ENCODE measurements at places on chromosomes 2 and 18.

- no peak for DNase-seq
Measured at GRCh38 chr2:235139956-235140800, 188.4 kb downstream of the SH3BP4 start.

- DNase-seq: no peak
Measured at GRCh38 chr2:54964271-54964670, 86.0 kb downstream of the RTN4 start.

DNA sequence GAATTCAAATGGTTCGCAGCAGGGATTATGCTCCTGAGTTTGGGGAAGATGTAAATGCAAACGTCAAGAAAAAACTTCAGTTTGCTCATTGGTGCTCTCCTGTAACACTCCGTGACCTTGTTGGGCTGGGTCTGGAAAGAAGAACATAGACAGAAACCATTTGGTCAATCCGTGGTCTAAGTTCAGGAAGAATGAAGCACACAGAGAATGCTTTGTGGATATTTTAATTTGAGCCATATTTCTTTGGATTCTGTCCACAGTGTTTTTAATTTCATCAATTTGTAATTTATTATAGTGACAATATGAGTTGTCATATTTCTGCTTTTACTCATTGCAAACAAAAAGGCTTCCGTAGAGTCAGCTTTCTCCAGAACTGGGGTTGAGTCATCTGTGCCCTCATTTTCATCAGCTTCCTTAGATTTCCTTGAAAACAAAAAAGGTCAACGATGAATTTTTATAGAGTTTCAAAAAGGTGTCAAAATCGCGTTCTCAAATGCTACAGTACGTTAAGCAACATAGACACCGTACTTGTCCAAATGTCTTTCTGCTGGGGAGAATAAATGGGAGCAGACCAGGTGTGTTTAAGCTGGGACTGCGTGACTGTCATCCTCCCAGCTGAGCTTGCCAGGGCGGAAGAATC, 606.4 kb downstream of the RNF144A start:
- no peak for DNase-seq

DNA sequence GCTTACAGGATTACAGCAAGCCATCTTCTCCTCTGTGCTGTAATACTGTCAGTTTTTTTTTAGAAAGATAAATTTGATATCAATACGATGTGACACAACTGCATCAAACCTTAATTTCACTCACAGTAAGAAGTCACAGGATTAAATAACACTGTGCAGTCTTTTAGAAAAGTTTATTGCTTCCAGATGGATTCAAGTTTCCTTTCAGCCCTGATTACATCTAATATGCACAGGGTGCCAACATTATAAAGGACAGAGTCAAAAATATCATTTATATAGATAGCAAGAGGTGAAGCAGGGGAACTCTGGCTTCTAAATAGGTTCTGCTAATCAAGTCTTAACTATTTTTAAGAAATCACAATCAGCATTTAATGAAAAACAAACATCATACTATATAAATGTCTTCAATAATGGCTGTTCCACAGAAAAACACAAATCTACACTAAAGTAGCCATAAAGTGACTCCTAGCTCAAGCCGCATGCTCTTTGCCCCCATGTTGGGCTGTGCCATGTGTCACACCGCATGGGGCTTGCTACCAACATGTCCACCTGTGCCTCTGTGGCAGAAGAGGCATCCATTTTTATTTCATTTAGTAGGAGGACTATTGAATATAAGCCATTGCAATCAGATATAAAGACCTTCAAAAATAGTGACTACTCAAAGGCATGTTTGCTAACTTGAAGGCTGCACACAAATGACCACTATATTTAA, 35.0 kb downstream of the CERKL start:
- DNase-seq: no peak

DNA sequence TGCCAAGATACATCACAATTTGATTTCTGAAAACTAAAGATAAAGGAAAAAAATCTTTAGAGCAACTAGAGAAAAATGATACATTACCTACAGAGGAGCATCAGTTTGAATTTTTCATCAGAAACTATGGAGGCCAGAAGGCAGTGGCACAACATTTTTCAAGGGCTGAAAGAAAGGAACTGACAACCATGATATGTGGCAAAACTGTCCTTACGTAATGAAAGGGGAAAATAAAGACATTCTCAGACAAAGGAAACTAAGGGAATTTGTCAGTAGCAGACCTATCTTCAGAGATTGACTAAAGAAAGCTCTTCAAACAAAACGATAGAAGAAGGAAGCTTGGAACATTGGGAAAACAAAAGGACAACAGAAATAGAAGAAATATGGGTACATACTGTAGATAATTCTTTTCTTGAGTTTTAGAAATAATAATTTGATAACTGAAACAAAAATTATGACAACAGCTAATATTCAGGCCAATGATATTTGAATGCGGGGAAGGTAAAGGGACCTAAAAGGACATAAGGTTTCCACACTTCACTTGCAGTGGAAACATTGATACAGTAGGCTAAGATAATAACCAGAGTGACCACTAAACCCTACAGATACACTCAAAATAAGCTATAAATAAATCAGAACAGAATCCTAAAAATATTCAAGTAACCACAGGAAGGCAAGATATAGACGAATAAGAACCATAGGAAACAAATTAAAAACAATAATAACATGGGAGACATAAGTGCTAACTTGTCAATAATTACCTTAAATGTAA, 70.0 kb upstream of the NPAS2 start:
- DNase-seq: no peak

DNA sequence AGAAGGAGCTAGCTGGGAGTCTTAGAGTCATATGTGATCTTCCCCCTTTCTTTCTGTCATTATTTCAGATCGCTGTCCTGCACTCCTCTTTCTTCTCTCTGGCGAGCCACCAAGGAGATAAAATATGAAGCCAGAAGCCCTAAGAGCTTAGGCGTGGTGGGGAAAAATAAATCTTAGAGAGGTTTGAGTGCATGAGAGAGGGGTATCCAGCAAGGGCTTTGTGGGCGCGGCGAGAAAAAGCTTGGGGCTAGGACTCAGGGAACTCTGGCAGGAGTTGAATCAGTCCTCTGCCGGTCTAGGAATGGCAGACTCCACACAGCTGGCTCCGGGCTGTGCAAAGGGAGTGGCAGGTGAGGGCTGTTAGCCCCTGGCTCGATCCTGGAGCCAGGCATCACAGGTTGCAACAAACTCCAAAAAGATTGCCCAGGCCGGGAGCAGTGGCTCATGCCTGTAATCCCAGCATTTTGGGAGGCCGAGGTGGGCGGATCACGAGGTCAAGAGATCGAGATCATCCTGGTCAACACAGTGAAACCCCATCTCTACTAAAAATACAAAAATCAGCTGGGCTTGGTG, 20.1 kb upstream of the IGFBP5 start:
- no peak for DNase-seq

GRCh38 chr2:28567061-28567471, 71.2 kb downstream of the PLB1 start:
- DNase-seq: peak; percentile 41

DNA sequence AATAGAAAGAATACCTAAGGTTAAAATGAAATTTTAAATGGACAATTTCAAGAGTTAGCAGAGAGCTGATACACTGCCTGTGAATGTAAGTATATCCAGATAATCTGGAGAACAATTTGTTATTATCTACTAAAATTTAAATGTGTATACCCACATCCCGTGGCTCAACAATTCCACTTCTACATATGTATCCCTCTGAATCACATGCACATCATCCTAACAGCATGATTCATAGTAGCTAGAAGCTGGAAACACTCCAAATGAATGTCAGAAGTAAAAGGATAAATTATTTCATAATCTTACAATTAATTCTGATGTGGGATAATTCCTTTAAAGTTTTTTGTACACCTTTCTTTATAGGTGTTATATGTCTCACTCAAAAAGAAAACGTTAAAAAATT, 87.9 kb downstream of the CNTNAP5 start:
- DNase-seq: no peak

- DNase-seq: no peak
Measured at GRCh38 chr2:204299766-204300165, 245.5 kb upstream of the PARD3B start.

- DNase-seq: no peak
Measured at GRCh38 chr2:207897541-207898353, 127.6 kb downstream of the PLEKHM3 start.

GRCh38 chr2:152627351-152627957, 89.8 kb downstream of the PRPF40A start:
- no peak for DNase-seq

GRCh38 chr2:112625474-112626114, 20.1 kb upstream of the SLC20A1 start:
- no peak for DNase-seq

- no peak for DNase-seq
Measured at GRCh38 chr2:133726973-133727372, 158.7 kb upstream of the NCKAP5 start.

GRCh38 chr18:45995461-45995860, 28.3 kb upstream of the EPG5 start:
- DNase-seq: no peak

GRCh38 chr2:195108182-195108581, 548.8 kb upstream of the SLC39A10 start:
- DNase-seq: no peak

DNA sequence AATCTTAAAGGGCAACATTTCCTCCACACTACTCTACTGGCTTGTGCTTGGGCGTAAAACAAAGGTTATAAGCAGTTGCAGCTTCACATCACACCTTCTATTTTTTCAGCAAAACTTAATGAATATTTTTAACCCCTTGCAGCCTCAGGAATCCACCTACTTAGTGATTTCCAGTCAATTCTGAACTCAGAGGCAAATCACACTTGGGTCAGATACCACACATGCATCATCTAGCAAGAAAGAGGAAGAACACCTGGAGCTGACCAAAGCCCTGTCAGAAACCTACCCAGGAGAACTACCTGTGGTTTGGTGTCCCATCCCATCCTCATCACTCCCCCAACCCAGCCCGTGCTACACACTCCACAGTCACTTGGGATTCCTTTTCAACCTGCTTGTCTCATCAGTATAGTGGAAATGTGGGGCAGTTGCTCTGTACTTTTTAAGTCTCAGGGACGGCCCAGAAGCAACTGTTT, 25.5 kb downstream of the PIAS2 start:
- DNase-seq: no peak

DNA sequence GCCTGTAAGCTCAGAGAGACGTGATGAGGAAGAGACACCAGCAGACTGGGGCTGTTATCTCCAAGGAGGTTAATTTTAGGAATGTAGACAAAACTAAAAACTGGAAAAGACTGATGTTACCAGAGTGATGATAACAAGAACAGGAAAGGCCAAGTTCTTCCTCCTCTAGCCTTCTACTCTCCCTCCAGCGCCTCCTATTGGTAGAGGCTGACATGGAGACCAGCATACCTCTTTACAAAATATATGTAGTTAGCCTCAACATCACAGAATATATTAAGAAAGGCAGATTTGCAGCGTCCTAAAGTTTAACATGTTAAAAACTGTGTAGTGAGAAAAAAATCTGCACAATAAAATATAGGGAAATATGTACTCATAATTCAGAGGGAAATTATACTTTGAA, 66.0 kb downstream of the TCF4 start:
- peak; percentile 4 for DNase-seq

- no peak for DNase-seq
Measured at GRCh38 chr2:108165729-108166128, 74.0 kb upstream of the SULT1C3 start.

DNA sequence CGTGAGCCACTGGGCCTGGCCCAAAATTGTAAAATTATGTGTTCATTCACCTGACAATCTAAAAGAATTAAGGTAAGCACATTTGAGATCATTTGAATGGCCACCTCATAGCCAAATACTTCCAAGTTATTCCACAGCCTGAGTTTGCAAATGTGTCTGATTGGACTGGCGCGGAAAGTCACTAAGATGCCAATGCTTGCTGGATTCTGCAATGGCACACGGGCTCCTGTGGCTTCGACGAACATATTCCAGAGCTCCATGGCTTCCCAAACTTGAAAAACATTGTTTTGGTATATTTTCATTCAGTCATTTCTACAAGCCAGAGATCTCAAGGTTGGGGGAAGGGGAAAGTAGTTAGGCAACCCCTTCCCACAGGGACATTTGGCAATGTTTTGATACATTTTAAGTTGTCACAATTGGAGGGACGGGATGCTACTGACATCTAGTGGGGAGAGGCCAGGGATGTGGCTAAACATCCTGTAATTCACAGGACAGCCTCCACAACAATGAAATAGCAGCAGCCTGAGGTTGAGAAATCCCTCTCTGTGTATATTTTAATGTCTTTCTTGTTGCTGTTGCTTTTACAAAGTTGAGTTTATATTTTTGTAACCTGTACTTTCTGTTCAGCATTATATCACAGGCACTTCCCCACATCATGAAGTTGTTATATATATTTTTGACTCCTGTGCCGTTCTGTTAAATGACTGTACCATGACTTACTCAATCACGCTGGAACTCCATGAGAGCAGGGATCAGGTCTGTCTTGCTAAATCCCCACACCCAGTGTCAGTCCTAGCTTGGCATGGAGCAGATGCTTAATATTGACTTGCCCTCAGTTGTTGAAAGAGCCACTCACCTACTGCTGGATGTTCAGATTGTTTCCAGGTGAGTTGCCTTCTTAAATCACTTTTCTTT, 56.9 kb downstream of the COL4A4 start:
- no peak for DNase-seq

All from CD4-positive, alpha-beta T cell treated with Interferon gamma for 1 hour (primary cell).